Cardiac septum (tissue), 1 donor: ENCODE measurements at places on chromosomes 3 and 15.

GRCh38 chr15:88613074-88613944, 7.8 kb upstream of the AEN start:
- no peak for DNase-seq

GRCh38 chr3:66889750-66890494, 108.2 kb upstream of the KBTBD8 start:
- no peak for DNase-seq

- DNase-seq, result no peak
Measured at GRCh38 chr3:77524463-77524862, 484.6 kb downstream of the ROBO2 start.

DNA sequence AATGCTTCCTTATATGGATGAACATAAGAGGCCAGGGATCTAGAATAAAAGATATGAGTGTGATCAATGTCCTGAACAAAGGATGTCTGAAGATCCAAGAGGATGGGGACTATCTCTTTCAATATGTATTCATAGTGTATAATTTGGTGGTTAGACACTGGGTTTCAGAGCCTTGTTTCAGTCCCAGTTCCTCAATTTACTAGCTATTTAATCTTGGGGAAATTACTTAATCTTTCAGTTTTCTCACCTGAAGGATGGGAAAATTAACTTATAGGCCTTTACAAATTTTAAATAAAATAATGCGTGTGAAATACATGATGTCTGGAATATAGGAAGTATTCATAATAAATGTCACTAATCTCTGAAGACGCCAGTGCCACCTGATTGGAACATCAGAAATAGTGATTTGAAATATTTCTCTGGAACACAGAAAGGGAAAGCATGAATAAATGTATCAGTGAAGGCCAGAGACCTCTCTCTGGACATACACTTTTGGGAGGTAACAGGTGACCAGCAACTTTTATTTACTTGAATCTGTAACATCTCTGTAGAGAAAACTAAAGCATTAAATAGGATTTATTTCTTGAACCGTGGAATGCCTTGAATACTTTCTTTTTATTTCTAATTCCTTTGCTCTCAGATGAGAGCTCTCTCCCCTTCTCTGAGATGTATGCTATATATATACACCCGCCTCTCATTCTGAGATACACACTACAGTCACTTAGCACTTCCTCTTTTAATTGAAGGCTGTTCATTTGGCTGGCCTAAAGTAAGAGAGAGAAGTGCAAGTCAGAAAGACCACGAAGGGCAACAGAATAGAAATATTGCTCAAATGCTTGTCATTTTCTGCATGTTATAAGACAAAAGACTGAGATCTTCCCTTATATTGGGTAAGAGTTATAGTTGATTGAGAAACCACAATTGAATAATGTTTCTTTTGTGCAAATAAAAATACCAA, 407.1 kb downstream of the LSAMP start:
- DNase-seq, result no peak

- no peak for DNase-seq
Measured at GRCh38 chr3:43872301-43872700, 181.6 kb downstream of the ABHD5 start.

DNA sequence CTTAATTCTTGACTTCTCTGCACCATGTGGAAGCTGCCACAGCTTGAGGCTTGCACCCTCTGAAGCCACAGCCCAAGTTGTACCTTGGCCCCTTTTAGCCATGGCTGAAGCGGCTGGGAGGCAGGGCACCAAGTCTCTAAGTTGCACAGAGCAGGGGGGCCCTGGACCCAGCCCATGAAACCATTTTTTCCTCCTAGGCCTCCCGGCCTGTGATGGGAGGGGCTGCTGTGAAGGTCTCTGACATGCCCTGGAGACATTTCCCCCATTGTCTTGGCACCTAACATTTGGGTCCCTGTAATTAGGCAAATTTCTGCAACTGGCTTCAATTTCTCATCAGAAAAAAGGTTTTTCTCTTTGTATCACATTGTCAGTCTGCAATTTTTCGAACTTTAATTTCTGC, 92.8 kb upstream of the GALNT15 start:
- no peak for DNase-seq

DNA sequence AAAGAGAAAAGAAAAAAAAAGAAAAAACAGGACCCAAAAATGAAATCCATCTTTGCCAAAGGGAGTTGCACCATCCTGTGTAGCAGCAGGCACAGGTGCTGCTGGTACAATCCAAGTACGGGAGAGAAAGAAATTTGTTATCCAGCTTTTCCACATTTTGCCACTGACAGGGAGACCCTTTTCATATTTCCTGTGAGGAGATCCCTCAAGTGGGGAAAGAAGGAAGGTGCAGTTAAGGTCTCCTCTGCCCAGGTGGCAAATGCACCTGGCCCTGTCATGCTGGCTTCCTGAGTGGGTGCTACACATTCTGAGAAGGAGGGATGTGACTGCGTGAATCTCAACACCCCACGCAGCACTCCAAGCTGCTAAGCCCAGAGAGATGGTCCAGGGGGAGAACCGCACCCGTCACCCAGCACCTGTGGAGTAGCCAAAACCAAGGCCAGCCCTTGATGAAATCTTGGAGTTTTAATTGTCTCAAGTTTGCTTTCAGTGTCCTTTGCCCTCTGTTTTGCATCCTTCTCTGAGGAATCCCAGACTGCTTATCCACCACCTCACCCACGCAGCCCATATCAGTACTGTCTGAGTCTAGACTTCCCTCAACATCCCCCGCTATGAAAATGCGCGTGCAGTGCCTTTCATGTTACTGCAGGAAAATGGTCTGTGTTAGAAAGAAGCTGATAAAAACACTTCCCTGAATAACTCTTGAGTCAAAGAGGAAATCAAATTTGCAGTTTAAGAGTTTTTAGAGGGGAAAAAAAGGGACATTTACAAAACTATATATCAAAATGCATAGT, 141.9 kb upstream of the THBS1 start:
- no peak for DNase-seq
